ENCODE measurements at places on chromosomes 13 and 19.

DNA sequence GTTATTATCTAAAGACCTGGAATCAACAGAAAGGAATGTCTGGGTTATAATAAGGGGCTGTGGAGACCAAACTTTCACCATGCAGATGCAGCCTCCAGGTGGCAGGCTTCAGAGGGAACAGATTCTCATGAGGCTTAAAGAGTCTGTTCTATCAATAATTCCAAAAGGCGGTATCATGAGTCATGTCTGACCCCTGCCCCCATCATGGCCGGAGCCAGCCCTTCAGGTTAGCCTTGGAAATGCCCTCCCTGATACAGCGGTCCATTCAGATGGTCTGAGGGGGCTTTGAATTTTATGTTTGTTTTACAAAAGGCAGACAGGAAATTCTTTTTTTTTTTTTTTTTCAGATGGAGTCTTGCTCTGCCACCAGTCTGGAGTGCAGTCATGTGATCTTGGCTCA is 21.7 kb upstream of the LAMP1 start:
- DNase-seq, result peak; percentile 51

GRCh38 chr19:10921910-10922637 is 6.4 kb downstream of the YIPF2 start:
- DNase-seq, result no peak

GRCh38 chr19:47608074-47608918 is 638 bp upstream of the BICRA start:
- peak; percentile 88 for DNase-seq

- DNase-seq, result no peak
Measured at GRCh38 chr13:113579686-113580085, 4.9 kb upstream of the TFDP1 start.

GRCh38 chr13:105448811-105449210 is 1086.7 kb downstream of the EFNB2 start:
- DNase-seq, result no peak

DNA sequence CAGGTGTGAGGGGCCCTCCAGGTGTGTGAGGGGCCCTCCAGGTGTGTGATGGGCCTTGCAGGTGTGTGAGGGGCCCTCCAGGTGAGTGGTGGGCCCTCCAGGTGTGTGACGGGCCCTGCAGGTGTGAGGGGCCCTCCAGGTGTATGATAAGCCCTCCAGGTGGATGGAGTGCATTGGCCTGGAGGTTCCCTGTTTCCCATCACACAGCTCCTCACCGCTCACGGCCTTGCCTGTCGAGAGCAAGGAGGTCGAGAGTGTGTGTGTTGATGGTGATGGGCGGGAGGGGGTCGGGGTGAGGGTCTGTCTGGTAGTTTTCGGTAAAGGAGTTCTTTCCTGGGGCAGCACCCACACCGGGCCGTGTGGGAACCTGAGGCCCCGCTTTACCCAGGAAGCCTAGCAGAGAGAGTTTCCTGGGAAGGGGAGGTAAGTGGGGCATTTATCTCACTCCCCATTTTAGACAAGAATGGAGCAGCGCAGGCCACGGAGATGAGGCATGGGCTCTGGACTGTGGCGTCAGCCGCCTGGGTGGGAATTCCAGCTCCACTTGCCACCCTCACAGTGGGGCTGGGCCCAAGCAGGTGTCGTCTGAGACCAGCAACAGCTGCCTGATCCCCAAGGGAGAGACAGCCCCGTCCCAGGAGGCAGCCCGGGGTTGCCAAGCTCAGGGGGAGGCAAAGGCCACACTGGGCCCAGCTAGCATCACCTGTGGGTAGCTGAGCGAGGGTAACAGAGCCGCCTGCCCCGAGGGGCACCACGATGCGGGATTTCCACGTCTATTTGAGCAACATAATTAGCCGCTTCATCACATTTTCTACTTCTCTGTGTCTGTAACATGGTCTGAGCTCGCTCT is 10.9 kb upstream of the GAS6 start:
- no peak for DNase-seq

DNA sequence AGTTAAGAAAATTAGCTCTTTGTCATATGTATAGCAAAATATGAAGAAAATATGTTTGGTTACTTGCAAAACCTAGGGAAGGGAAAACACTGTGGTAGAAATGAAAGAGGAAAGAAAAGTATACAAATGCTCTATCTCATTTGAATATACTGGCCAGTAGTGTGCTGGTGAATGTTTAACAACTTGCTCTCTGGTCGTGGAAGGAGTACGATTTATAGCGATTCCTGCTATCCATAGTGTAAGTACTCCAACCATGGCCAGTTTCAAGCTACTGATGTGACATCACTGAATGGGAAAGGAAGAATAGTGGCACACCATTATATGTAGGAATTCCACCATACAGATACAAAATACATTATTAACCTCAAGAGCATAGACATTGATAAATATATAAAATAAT is 9.3 kb downstream of the BORA start:
- DNase-seq, result no peak

DNA sequence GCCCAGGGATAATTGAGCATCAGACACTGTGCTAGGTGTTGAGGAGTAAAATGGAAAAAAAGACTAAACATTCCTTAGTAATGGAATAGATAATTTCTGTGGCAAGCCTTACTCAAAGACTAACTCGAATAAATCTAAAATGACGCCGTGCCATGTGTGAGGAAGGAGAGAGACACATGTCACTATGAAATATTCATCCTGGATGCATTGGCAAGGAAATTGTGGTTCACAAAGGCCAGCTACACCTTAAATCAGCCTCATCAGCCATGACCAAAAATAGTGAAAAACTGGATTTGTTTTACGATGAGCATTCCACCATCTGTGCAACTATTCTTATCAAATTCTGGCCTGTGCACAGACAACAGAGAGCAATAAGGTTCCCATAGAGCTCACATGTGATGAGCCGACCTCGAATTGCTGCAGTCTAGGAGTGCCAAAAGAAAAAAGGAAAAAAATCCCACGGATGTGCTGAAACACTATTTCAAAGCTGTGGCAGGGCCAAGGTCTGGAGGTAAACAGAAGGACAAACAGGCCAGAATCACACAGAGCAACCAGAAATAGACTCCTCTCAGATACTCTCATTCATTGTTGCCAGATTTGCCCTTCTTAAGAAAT is 505.7 kb downstream of the EFNB2 start:
- DNase-seq, result no peak
